ENCODE measurements at places on chromosomes 4 and X. TPM values are rescaled to one million over a fixed set of nuclear protein-coding genes. Genes with fewer than 3 reads are reported as not detected.

Gene LSM6
- 27.4 TPM for total RNA-seq

Gene TMSB15A
- 8.7 TPM for total RNA-seq

Gene RNF4
- 59.2 TPM for total RNA-seq

Gene SPATA4
- total RNA-seq, result 0.37 TPM

Gene TNMD
- not detected for total RNA-seq

Gene PJA1
- 36.5 TPM for total RNA-seq

Gene ABCG2
- 2.3 TPM for total RNA-seq

Gene SYN1
- 0.25 TPM for total RNA-seq

Gene GRPEL1
- total RNA-seq, result 30.0 TPM

Gene ZNF711
- 0.87 TPM for total RNA-seq

Gene FAM241A
- total RNA-seq, result 3.2 TPM

Gene LIMCH1
- total RNA-seq, result 1.4 TPM

Gene DNAJB14
- 42.2 TPM for total RNA-seq

Gene SSX1
- total RNA-seq, result not detected

Gene SRP72
- 67.1 TPM for total RNA-seq
